ENCODE measurements at places on chromosomes 1 and 21.

GRCh38 chr1:234845097-234845660 is 235.2 kb upstream of the IRF2BP2 start:
- peak; percentile 14 for DNase-seq

DNA sequence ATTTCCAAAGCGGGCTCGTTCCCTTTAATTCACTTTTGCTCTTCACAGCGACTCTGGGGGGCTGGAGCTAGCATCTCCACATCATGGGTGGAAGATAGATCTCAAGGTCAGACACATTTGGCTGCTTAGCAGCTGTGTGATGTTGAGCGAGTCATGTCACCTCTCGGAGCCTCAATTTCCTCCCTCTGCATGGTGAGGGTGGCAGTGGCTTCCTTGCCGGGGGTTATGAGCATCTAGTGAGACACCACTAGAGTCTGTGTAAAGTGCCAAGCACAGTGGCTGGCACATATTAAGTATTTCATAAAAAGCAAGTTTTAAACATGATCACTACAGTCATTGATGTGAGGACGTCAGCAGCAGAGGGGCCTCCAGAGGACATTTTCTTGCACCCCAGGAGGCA is 16.9 kb upstream of the ECE1 start:
- no peak for DNase-seq

DNA sequence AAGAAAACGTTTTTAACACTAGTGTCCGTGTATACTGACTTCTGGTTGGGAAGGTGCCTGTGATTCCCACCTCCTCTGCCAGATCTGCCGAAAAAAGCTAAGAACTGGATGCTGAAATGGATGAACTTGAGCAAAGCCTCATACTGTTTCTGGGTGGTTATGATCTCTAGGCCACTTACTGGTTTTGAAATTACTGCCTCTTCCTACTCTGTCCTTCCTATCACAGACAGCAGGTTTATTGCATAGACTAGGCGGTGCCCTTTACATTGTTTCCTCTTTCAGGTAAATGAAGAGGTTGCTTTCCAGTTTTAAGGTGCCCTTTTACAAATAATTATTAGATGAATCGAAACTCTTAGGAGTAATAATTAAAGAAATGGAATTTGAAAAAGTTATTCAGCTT is 27.5 kb downstream of the PEX14 start:
- DNase-seq, result no peak

GRCh38 chr1:229027622-229028182 is 243.2 kb upstream of the RAB4A start:
- DNase-seq, result peak; percentile 37

DNA sequence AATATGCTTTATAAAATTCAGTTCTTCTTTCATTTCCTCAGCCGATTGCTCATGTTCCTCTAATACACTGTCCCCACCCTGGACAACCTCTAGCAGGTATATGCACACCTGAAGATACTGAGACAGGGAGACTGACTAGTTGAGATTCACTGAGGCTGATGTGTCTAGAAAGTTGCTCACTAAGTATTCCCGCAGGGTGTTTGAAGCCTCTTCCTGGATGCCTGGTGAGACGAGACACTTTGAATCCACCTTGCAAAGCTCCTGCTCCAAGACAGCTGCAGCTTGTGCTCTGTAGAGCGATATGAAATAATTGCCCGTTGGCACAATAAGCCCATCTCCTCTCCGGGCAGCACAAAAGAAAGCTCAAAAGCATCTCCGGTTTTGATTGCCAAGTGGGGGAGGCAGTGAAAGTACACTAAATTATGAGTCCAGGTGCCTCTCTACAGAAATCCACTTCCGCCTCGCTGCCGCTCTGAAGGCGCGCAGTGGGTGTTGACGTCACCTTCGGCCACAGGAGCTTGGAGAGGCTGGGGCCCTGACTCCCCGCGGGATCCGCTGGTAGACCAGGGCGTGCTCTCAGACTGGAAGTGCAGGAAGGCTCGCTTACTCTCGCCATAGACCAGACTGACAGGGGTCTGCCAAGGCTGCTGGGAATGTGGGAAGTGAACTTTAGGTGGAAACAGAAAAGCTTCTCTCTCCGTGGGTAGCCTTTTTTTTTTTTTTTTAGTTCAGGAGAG is 46.3 kb downstream of the GPA33 start:
- peak; percentile 63 for DNase-seq

DNA sequence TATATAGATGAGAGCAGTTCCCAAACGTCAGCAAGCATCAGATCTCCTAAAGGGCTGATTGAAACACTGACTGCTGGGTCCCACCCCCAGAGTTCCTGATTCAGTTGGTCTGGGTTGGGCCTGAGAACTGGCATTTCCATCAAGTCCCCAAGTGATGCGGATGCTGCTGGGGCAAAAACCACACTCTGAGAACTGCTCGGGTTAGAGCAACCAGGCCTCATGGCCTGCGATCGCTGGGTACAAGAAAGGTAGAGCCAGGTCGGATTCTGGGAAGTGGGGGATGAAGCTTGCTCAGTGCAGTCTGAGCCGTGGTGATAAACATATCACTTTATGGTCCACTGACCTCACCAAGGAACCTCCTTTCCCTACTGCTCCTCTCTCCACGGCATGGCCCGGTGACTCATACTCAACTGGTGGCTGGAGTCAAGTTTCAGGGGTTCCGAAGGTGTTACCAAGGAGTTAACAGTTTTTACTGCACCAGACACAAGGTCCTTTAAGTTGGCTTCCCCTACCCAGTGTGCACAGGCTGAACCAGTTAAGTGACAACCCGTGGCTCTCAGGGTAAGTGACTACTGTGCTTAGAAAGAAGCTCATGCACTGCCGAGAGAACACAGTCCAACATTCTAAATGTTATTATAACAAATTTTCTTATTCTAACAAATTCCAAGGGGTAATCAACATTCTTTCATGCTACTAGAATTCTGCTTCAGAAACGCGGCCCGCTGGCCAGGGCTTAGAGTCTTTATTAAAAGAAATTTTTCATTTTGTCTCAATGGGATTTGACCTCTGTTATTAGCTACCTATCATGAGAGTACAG is 153.5 kb downstream of the TGFBR3 start:
- DNase-seq, result no peak

GRCh38 chr1:229452956-229453801 is 19.3 kb upstream of the ACTA1 start:
- no peak for DNase-seq

GRCh38 chr1:86487811-86488141 is 19.0 kb downstream of the CLCA1 start:
- DNase-seq, result no peak

DNA sequence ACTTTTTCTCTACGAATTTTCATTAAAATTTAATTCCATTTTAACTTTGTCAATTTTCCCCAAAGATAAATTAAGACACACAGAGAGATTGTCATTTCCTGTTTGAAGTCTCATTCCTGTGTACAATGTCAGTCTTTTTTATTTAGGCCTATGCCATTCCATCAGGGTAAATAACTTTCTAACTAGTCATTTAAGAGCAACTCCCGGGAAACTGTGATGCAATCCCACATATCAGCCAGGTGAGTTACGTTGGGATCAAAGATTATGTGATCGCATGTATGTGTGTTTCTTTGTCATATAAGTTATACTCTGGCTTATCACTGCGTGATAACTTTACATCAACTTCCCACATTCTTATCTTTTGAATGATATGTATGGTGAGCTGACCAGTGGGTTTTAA is 86.1 kb upstream of the S1PR1 start:
- DNase-seq, result no peak

GRCh38 chr1:54559111-54559548 is 11.1 kb downstream of the ACOT11 start:
- no peak for DNase-seq

DNA sequence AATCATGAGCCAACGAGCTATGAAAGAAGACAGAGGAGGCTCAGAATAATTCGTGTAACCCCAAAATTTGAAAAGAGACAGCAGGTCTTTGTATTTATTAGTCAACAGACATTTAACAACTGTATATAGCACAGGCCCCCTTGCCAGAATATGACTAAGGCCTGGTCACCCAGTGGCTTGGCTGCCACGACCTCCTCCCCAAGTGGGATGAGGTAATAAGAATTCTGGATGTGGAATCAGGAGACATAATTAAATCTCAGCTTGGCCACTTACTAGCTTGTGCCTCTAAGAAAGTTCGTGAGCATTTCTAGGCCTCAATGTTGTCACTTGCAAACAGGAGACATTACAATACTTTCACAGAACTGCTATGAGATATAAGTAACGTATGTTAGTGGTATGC is 134.2 kb upstream of the TNFSF4 start:
- no peak for DNase-seq

GRCh38 chr1:21664806-21665588 is 4.2 kb downstream of the RAP1GAP start:
- no peak for DNase-seq

GRCh38 chr1:30317921-30318320 is 405.5 kb downstream of the MATN1 start:
- no peak for DNase-seq

DNA sequence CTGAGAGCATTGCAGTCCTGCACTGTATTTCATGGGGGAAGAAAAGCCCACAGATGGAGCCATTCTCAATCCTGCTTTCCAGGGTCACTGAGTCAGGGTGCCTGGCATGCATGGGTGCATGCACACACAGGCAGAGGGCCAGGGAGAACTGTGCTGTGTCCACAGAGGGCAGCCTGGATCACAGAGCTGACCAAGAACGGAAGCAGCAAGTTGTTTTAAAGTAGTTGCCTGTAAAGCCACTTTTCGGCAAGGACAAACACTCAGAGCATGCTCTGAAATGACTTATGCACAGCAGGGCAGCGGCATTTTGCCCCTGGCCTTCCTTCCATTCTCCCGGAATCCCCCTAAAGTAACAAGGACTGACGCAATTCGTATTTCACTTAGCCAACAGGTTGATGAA is 3.6 kb downstream of the ERG start:
- DNase-seq, result no peak

GRCh38 chr1:171663854-171664575 is 11.5 kb upstream of the MYOC start:
- no peak for DNase-seq

GRCh38 chr1:160789702-160790611 is 6.0 kb upstream of the LY9 start:
- no peak for DNase-seq

- no peak for DNase-seq
These were observed 390.4 kb downstream of the NTNG1 start for GRCh38 chr1:107531065-107531908.

GRCh38 chr1:82901561-82901960 is 1097.4 kb downstream of the TTLL7 start:
- no peak for DNase-seq

- DNase-seq, result no peak
These were observed 804.6 kb upstream of the CXADR start for GRCh38 chr21:16708101-16708835.

DNA sequence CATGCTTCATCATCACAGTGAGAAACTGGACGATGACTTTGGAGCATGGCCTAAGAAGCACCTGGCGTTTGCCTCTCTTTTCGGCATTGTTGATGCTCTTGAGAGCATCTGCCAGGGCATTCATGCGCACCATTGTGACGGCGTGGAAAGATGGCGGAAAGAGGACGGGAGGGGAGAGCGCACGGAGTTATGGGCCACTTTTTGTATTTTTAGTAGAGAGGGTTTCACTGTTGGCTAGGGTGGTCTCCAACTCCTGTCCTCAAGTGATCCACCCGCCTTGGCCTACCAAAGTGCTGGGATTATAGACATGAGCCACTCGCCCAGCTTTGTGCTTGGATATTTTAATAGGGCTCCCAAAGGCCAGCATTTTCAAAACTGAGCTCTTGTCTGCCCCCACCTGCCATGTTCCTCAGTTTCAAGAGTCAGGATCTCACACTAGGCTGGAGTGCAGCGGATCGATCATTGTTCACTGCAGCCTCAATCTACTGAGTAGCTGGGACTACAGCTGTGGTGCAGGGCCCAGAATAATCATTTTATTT is 5.3 kb downstream of the RPS8 start:
- no peak for DNase-seq
